CD8-positive, alpha-beta memory T cell (primary cell): ENCODE measurements at places on chromosomes 2 and 18. TPM values are rescaled to one million over a fixed set of nuclear protein-coding genes. Genes with fewer than 3 reads are reported as not detected.

The TBR1 gene
- not detected for total RNA-seq

The IHH gene
- not detected for total RNA-seq

The MSH6 gene
- 152 TPM for total RNA-seq

The SLC25A52 gene
- 0.22 TPM for total RNA-seq

The ANKRD30BL gene
- total RNA-seq: not detected

The C2orf81 gene
- total RNA-seq: 3.2 TPM

The C1QL2 gene
- total RNA-seq: not detected

The GALR1 gene
- not detected for total RNA-seq

The INHBB gene
- not detected for total RNA-seq

The ASPRV1 gene
- total RNA-seq: 0.64 TPM
